Thymus (tissue), 14 donors: ENCODE measurements at places on chromosomes 12 and 14. TPM values are rescaled to one million over a fixed set of nuclear protein-coding genes. Genes with fewer than 3 reads are reported as not detected.

CLEC1B gene
- 0.19 TPM for total RNA-seq

MAGOHB gene
- 47.3 TPM for total RNA-seq

PTGR2 gene
- 4.9 TPM for total RNA-seq

OR6C2 gene
- total RNA-seq, result not detected

CCDC184 gene
- total RNA-seq, result 0.05 TPM

FAM234B gene
- total RNA-seq, result 4.1 TPM

IRAK3 gene
- 2.5 TPM for total RNA-seq

CAPZA3 gene
- not detected for total RNA-seq

FOXN4 gene
- not detected for total RNA-seq

ZNF26 gene
- 9.7 TPM for total RNA-seq

KRT71 gene
- total RNA-seq, result 0.57 TPM

TTC7B gene
- 3.2 TPM for total RNA-seq

TMTC2 gene
- 5.1 TPM for total RNA-seq
